Stimulated activated CD8-positive, alpha-beta memory T cell treated with anti-CD3 and anti-CD28 coated beads, Interleukin-4, amount 100 ng/mL, for 48 hours (primary cell): ENCODE measurements at places on chromosomes 16 and 17.
A peak's percentile ranks its signal among the peaks of the same experiment; 100 is the strongest.

DNA sequence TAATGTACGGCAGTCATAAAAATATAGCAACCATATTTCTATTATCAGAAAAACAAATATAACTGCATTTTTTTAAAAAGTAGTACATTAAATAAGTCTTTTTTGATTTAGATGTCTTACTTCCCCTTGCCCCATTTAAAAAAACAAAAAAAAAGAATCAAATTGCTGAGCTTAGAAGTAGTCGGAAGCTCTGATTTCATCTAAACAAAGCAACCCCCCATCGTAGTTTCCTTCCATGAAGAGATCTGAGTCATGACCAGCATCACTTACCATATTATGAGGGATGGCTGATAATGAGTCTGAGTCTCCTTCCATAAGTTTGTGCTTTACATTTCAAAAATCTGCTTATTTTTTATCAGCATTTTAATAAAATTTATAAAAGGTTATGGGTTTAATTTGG is 86.2 kb downstream of the ITFG1 start:
- no peak for DNase-seq

DNA sequence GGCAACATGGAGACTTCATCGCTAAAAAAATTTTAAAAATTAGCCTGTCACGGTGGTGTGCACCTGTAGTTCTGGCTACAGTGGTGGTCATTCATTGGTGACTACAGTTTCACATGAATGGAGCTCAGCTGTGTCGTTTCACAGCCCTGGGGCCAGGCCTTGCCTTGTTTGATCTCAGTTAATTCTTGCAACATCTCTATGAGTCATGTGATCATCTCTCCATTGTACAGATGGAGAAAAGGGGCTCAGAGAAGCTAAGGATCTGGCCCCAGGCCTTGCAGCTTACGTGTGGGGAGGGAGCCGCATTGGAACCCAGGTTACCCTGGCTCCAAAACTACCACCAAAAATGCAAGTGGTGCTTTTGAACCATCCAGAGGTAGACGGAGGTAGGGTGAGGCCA is 49.4 kb downstream of the GDE1 start:
- DNase-seq, result no peak

GRCh38 chr16:79534143-79534542 is 66.4 kb downstream of the MAF start:
- no peak for DNase-seq

- DNase-seq, result no peak
These were observed 38.9 kb upstream of the GHDC start for GRCh38 chr17:42233156-42233555.

DNA sequence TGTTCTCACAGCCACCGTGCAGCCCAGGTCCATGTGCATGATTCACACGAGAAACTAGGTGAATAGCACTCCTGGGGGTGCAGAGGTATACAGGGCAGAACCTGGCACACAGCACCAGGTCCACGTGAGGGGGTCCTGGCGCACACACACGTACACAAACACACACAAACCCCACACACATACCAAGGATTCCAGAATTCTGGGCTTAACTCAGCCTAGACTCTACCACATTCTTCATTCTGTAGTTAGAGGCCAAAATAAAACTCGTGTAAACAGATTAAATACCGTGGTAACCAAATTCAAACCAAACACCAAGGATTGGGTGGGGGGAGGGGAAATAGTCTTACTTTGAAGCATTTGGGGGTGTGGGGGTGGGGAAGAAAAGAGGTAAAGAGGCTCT is 58.5 kb downstream of the XYLT1 start:
- DNase-seq, result no peak

GRCh38 chr16:50407351-50407750 is 38.6 kb upstream of the BRD7 start:
- DNase-seq, result no peak

- no peak for DNase-seq
These were observed 688.2 kb upstream of the KIF2B start for GRCh38 chr17:53134548-53134947.

DNA sequence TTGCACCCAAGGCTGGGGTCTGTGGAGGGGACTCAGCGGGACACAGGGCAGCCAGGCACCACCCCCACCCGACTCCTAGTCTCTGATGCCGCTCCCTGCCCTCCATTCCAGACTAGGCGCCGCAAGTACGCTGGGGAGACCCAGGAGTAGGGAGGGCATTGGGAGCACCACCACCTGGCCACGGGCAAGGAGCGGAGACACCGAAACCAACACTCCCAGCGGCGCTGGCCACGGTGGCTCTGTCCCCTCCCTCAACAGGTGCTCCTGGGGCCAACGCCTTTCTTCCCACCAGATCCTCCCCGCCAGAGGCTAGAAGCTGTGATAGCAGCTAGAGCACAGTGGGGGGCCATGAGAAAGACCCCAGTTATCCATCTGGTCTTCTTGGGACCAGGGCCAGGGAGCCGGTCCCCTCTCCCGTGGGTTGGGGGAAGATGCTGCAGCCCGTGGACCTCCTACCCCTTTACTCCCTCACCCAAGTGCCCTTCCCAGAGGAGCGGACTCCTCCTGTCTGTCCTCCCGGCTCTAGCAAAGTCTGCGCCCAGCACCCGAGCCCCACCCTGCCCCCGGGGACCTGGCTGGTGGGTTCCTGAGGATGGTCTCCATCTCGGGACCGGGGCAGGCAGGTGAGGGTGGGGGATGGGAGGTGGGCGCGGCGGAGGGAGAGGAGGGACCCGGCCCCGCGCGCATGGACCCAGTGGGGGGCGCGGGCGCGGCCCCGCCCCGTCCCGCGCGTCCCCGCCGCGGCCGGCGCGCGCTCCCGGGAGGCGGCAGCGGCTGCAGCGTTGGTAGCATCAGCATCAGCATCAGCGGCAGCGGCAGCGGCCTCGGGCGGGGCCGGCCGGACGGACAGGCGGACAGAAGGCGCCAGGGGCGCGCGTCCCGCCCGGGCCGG is at the start of gene SYNGR3:
SYNGR3 (plus strand) TSS at position 762 of the 892 bp plus-strand sequence. CDS start 133 bp downstream, outside the sequence.
- no peak for DNase-seq

DNA sequence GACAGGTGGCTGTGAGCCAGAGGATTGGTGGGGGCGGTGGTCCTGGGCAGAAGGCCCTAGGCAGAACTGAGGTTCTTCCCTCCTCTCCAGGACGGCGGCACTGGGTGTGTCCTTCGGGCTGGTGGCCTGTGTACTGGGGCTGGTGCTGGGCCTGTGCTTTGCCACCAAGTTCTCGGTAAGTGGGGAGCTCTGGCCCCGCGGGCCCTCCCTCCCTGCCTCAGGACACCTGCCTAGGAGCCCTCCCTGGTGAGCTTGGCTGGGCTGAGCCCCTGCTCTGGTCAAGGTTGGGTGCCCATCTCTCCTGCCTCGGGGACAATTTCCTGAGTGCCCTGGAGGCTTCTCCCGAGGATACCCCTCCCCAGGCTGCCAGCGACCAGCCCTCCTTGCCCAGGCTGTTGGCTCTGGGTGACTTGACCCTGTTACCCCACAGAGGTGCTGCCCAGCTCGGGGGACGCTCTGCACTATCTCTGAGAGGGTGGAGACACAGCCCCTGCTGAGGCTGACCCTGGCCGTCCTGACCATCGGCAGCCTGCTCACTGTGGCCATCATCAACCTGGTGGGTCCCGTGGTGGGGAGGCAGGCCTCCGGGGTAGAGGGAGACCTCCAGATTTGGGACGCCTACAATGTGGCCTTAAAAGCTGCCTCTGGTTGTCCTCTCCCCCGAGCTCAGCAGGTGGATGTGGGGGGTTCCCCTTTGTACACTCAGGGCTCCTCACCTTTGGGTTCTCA is 42.0 kb downstream of the ADCY7 start:
- DNase-seq, result peak; percentile 21

GRCh38 chr17:55186937-55187770 is 77.6 kb upstream of the HLF start:
- DNase-seq, result no peak

DNA sequence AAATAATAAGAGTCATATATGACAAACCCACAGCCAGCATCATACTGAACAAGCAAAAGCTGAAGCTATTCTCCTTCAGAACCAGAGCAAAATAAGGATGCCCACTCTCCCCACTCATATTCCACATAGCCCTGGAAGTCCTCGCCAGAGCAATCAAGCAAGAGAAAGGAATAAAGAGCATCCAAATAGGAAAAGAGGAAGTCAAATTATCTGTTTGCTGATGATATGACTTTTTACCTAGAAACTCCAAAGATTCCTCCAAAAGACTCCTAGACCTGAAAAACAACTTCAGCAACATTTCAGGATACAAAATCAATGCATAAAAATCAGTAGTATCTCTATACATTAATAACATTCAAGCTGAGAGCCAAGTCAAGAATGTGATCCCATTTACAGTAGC is 217.5 kb downstream of the ABCC12 start:
- no peak for DNase-seq

DNA sequence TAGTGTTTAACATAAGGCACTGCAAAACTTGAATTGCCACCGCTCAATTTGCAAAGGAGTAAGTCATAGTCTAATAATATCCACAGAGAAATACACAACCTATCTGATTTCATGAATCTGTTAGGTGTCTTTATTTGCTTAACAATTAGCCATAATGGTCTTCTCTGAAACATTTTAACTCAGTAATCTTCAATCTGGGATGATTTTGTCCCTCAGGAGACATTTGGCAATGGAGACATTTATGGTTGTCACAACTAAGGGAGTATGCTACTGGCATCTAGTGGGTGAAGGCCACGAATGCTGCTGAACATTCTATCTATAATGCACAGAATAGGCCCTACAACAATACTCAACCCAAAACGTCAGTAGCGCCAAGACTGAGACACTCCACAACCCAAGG is 4.3 kb downstream of the UBE2G1 start:
- DNase-seq, result no peak

- DNase-seq, result no peak
These were observed 2.2 kb upstream of the EFTUD2 start for GRCh38 chr17:44901411-44901921.

GRCh38 chr16:67833415-67834241 is 8.5 kb upstream of the THAP11 start:
- DNase-seq, result peak; percentile 97

- DNase-seq, result no peak
These were observed 72.9 kb downstream of the CYTH1 start for GRCh38 chr17:78709119-78709681.

DNA sequence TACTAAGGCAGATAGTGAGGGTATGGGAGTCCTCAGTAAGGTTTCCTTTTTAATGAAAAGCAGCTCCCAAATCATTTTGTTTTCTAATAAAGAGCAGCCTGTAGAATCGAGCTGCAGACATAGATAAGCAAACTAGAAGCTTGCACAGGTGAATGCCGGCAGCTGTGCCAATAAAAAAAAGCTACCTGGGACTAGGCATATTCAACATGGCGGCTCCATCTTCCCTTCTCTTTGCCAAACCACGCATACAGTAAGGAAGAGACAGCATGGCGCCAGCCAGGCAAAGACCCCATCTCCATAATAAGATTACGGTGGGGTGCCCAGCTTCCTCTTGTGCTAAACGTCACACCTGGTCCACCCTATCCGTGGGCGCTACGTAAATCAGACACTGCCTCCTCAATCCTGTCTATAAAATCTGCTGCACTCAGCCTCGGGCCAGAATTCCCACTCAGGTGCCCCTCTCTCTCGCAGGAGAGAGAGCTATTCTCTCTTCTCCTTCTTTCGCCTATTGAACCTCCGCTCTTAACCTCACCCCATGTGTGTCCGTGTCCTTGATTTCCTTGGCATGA is 92.7 kb upstream of the FA2H start:
- no peak for DNase-seq

- no peak for DNase-seq
These were observed 14.1 kb downstream of the TBC1D16 start for GRCh38 chr17:80021600-80021999.

DNA sequence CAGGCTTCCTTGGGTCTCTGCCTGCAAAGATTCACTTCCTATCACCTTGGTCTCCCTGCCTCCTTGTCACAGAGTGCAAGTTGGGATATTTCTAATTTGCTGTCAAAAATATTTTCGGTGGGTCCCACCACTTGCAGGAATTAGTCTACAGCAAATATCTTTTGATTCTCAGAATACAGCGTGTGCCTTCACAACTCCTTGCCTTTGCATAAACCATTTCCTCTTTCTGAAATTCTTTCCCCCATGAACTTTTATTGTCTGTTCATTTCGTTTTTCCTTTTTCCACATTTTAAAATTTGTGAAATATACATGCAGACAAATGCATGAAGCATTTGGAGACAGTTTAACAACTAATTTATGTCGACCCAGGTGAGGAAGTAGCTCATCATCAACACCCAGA is 60.0 kb downstream of the HS3ST3B1 start:
- no peak for DNase-seq

DNA sequence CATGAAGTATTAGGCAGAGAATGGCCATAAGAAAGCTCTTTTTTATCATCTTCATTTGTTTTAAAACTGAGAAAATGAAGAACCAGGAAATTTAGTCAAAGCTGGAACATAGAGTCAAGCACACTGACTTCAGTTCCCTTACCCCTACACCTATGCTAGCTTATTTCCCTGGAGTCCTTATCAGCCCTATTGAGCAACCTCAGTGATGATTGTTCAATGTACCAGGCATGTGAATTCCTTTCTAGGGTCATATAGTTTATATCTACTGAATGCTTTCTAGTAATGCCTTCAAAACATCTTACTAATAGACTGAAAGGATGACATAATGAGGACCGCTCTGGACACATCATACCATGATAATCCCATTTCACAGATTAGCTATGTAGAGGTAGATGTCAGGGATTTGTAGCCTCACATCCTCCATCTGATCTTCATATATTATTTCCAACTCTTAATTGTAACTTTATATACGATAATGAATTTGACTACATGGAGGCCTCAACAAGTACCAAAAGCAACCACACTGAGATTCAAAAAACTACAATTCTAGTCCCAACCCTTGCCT is 460.4 kb upstream of the DYNLRB2 start:
- no peak for DNase-seq

DNA sequence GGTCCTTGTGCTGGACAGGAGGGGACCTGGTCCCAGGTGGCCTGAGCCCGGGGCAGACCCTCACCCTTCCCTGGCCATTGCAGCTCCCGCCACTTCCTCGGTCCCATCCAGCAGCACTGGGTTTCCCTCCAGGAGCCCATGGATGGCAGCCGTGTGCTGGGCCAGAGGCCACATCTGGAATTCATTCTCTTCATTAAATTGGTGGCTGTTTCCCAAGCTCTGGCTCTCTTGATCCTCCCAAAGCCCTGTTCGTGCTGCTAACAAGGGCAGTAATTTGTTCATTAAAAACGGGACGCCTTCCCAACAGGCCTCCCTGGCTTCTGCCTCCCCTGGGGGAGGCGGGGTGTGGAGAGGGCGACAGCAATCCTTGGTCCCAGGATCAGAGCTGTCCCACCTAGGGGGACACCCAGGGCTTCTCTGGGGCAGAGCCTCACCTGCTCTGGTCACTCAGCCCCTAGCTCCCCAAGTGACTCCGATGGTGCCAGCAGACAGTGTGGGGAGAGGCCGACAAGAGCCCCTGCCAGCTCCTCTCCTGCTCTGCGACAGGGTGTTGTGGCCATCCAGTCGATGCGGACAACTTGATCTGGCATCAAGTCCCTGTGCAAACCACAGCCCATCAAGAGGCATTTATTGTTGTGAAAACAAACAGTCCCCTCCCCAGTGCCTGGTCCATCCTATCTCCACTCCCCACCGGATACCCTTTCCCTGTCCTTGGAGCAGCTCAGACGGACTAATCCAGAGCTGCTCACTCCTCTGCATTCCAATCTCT is 44.0 kb downstream of the SDK2 start:
- DNase-seq, result no peak

- DNase-seq, result no peak
These were observed 494.6 kb downstream of the CDH11 start for GRCh38 chr16:64627288-64627687.

- peak; percentile 47 for DNase-seq
These were observed 967 bp upstream of the CDH15 start for GRCh38 chr16:89170346-89171215.
